Spleen (tissue), 13 donors: ENCODE measurements at places on chromosomes 4 and X.
A peak's percentile ranks its signal among the peaks of the same experiment; 100 is the strongest.

- no peaks in the 10 kb centered on the region for H3K27me3 ChIP-seq
- no peaks in the 10 kb centered on the region for H3K4me1 ChIP-seq
- DNase-seq, result no peak
- H3K4me3 ChIP-seq, result no peak overlapping the region
- H3K36me3 ChIP-seq, result no peaks in the 10 kb centered on the region
- no peak overlapping the region for H3K27ac ChIP-seq
Observed at GRCh38 chr4:155478336-155478835, 101.6 kb upstream of the MAP9 start.

DNA sequence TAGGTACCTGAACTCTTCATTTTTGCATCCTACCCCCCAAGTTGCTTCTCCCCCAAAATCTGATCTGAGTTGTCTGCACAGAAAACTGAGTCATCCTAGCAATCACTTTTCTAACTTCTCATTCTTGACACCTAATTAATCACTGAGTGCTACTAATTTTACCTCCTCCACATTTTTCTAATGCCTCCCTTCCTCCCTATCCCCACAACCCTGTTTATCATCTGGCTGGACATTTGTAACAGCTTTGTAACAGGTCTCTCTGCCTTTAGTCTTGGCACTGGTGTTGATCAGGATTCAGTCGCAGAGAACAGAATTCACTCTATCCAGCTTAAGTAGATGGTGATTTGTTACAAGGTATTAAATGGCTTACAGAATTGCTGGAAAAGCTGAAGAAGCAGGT is 303.9 kb upstream of the GATB start:
- DNase-seq, result no peak
- H3K27ac ChIP-seq, result no peak overlapping the region
- no peaks in the 10 kb centered on the region for H3K27me3 ChIP-seq
- H3K4me1 ChIP-seq, result no peaks in the 10 kb centered on the region
- H3K4me3 ChIP-seq, result no peak overlapping the region

- no peaks in the 10 kb centered on the region for H3K4me1 ChIP-seq
- DNase-seq, result no peak
- H3K27ac ChIP-seq, result no peak overlapping the region
- no peaks in the 10 kb centered on the region for H3K27me3 ChIP-seq
Observed at GRCh38 chr4:62627141-62627540, 1427.0 kb downstream of the ADGRL3 start.

DNA sequence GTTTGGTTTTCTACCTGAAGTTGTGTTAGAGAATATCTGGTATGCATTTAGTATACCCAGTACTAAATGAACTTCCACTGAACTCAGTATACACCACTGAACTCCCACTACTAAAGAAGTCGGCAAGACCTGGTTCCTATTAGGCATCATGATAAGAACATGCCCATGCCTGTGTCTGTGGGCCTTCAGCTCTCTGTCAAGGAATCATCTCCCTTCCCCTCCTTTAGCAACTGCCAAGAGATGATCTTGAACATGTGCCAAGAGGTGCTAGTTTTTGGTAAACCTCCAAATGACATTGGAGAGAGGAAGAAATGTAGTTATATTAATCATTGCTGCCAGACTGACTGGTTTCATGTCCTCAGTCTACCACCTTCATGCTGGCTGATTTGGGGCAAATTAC is 113.2 kb downstream of the ATP10D start:
- no peak overlapping the region for H3K27ac ChIP-seq
- no peak overlapping the region for H3K4me3 ChIP-seq
- no peak for DNase-seq

GRCh38 chrX:93422693-93423092 is 250.7 kb downstream of the NAP1L3 start:
- DNase-seq, result no peak
- no peaks in the 10 kb centered on the region for H3K27me3 ChIP-seq
- H3K36me3 ChIP-seq, result no peaks in the 10 kb centered on the region
- H3K27ac ChIP-seq, result no peak overlapping the region

DNA sequence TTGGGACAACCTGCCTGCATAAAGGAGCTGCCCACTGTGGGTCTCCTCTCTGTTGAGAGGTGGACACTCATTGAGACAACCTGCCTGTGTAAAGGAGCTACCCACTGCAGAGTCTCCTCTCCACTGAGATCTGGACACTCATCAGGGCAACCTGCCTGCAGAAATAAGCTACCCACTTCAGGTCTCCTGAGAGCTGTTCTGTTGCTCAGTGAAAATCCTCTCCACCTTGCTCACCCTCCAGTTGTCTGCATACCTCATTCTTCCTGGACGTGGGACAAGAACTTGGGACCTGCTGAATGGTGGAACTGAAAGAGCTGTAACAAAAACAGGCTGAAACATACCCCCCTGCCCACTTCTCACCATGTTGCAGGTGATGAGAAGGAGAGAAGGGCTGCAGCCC is 59.9 kb upstream of the CDKN2AIP start:
- no peak overlapping the region for H3K4me3 ChIP-seq
- H3K27me3 ChIP-seq, result no peaks in the 10 kb centered on the region
- no peak for DNase-seq
- no peaks in the 10 kb centered on the region for H3K4me1 ChIP-seq

- H3K27ac ChIP-seq, result no peak overlapping the region
- H3K4me1 ChIP-seq, result no peaks in the 10 kb centered on the region
- H3K4me3 ChIP-seq, result no peak overlapping the region
- no peak for DNase-seq
- no peaks in the 10 kb centered on the region for H3K27me3 ChIP-seq
- H3K36me3 ChIP-seq, result no peaks in the 10 kb centered on the region
Observed at GRCh38 chrX:134144231-134144630, 92.8 kb upstream of the CCDC160 start.

DNA sequence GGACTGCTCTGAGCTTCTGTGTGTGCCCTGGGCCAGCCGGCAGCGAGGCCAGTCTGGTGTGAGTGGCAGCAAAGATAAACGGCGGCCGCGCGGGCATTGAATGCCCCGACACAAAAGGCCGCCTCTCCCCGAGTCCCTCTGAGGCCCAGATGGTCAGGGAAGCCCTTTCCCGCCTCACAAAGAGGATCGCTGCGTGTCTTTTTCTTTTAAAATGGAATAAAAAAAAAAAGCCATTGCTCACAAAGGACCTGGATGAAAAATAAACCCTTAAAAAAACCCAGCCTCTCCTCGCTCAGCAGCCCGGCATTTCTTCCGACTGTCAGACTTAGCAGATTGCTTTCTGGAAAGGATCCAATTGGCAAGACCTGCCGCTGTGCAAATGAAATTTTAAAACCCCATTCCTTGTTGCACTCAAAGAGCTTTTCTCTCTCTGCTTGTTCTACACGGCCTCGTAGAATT is 578.7 kb downstream of the BCOR start:
- no peak overlapping the region for H3K4me3 ChIP-seq
- no peaks in the 10 kb centered on the region for H3K27me3 ChIP-seq
- no peaks in the 10 kb centered on the region for H3K36me3 ChIP-seq
- H3K27ac ChIP-seq, result no peak overlapping the region
- no peaks in the 10 kb centered on the region for H3K4me1 ChIP-seq
- DNase-seq, result no peak

DNA sequence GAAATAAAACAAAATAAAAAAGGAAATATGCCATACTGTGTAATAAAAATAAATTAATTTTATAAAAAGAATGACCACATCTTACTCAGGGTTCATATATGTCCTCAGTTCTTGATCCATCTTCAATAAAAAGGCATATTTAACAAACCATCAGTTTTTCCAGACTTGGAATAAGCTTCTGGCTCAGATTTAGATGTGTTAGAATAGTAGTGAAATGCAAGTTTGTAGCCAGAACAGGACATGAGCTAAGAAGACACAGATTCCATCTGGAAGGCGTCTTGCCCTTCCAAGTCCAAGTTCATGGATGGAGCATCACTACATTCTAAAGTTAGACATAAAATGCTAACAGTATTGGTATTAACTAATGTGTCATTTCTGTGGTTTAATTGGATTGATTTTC is 10.3 kb upstream of the LSM6 start:
- H3K27me3 ChIP-seq, result no peaks in the 10 kb centered on the region
- no peaks in the 10 kb centered on the region for H3K4me1 ChIP-seq
- H3K4me3 ChIP-seq, result no peak overlapping the region
- no peaks in the 10 kb centered on the region for H3K36me3 ChIP-seq
- H3K27ac ChIP-seq, result no peak overlapping the region

DNA sequence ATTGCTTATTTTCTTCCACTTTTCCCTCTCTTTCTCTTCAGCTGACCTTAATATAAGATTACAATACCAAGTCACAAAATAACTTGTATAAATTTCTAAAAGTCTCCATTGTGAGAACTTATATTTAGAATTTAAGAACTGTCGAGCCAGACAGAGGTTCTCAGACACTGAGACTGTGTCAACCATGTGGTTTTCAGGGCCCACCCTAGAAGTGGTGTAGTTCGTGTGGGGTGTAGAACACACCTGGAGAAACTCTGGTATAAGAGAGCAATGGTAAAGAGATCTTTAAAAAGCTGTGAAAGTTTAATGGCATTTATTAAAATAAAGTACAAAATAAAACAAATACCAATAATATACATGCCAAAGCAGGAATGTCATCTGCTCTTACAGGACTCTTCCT is 19.7 kb downstream of the CPEB2 start:
- no peak overlapping the region for H3K27ac ChIP-seq
- H3K27me3 ChIP-seq, result no peaks in the 10 kb centered on the region
- DNase-seq, result no peak
- H3K4me3 ChIP-seq, result no peak overlapping the region

DNA sequence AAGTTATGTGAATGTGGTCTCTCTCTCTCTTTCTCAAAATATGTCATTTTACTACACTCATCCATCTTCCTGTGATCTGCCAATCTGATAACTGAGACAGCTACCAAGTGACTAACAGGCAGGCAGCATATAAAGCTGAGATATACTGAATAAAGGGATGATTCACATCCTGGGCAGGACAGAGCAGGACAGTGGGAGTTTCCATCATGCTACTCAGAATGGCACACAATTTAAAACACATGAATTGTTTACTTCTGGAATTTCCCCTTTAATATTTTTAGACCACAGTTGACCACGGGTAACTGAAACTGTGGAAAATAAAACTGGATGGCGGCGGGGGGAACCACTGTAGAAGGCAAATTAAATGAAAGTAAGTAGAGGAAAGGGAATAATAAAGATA is 58.6 kb upstream of the DCTD start:
- no peak for DNase-seq
- H3K36me3 ChIP-seq, result no peaks in the 10 kb centered on the region
- no peaks in the 10 kb centered on the region for H3K27me3 ChIP-seq
- no peaks in the 10 kb centered on the region for H3K4me1 ChIP-seq

- H3K4me3 ChIP-seq, result no peak overlapping the region
- H3K36me3 ChIP-seq, result no peaks in the 10 kb centered on the region
- H3K4me1 ChIP-seq, result no peaks in the 10 kb centered on the region
- no peak for DNase-seq
- H3K27me3 ChIP-seq, result no peaks in the 10 kb centered on the region
- no peak overlapping the region for H3K27ac ChIP-seq
Observed at GRCh38 chr4:158280856-158281255, 70.6 kb downstream of the TMEM144 start.

- DNase-seq, result no peak
- H3K4me3 ChIP-seq, result no peak overlapping the region
- no peaks in the 10 kb centered on the region for H3K36me3 ChIP-seq
- no peaks in the 10 kb centered on the region for H3K4me1 ChIP-seq
- no peak overlapping the region for H3K27ac ChIP-seq
Observed at GRCh38 chrX:140712413-140713173, 3.0 kb downstream of the LINC00632 start.

GRCh38 chr4:141713771-141714445 is 77.5 kb downstream of the IL15 start:
- no peaks in the 10 kb centered on the region for H3K27me3 ChIP-seq
- peaks cover 4% of the 10 kb centered on the region for H3K4me1 ChIP-seq
- peaks cover 5% of the 10 kb centered on the region for H3K36me3 ChIP-seq
- H3K4me3 ChIP-seq, result no peak overlapping the region

DNA sequence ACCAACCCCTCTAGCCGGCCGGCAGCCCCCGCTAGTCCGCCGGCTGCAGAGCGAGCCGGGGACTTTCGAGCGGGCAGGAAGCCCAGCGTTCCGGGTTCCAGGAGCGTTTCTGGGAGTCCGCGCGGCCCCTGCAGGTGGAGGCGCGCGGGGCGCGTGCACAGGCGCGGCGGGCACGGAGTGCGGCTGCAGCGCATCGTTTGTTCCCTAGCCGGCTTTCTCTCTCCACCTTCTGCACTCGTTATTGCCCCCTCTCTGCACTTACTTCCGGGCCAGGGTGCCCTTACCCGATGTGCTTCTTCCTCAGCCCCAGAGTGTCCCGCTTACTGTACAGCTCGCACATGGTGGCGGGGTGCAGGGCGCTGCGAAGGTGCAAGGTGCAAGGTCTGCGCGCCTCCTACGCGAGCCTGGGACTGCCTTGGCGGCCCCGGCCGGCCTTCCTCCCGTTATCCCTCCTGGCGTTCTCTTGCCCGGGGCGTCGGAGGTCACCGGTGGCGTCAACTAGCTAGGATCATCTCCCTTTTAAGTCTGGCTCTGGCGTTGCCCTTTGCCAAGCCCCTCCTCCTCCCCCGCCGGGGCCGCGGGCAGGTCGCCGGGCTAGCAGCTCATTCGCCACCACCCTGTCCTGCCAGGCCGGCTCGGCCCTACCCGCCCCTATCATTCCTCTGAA is at the start of gene ETNPPL:
ETNPPL (minus strand) TSS at position 495 of the 667 bp plus-strand sequence; CDS start at position 340, 155 bp downstream.
- peaks cover 35% of the 10 kb centered on the region for H3K27me3 ChIP-seq
- no peak for DNase-seq
- peak within 1 kb of the TSS; percentile 43 for H3K4me3 ChIP-seq
- H3K36me3 ChIP-seq, result no peaks in the 10 kb centered on the region

- no peak overlapping the region for H3K27ac ChIP-seq
- peaks cover 36% of the 10 kb centered on the region for H3K4me1 ChIP-seq
- no peaks in the 10 kb centered on the region for H3K36me3 ChIP-seq
- no peaks in the 10 kb centered on the region for H3K27me3 ChIP-seq
Observed at GRCh38 chr4:8185930-8186329, 13.2 kb upstream of the SH3TC1 start.

- H3K36me3 ChIP-seq, result no peaks in the 10 kb centered on the region
- DNase-seq, result no peak
- no peaks in the 10 kb centered on the region for H3K27me3 ChIP-seq
Observed at GRCh38 chr4:170391066-170391740, 301.4 kb upstream of the AADAT start.

- H3K36me3 ChIP-seq, result no peaks in the 10 kb centered on the region
- no peak overlapping the region for H3K27ac ChIP-seq
- H3K4me3 ChIP-seq, result no peak overlapping the region
- no peaks in the 10 kb centered on the region for H3K27me3 ChIP-seq
- no peak for DNase-seq
Observed at GRCh38 chr4:149277705-149278104, 537.9 kb downstream of the IQCM start.

DNA sequence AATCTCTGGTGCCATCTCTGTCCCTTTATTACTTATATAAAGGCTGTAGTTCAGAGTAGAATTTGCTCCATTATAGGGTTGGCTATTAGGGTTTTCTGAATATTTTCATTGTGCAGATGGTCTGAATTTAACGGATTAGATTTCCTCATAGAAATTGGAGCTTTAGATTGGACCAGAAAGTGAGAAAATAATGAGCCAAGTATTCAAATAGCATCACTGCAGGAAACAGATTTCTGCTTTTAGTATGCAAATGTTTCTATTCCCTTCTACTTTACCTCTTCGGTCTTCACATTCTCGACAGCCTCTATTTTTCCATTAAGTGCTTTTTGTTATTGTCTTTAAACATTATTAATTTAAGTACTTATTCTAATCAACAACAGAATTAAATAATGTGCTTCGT is 55.4 kb downstream of the TRIM2 start:
- H3K27ac ChIP-seq, result no peak overlapping the region
- H3K36me3 ChIP-seq, result no peaks in the 10 kb centered on the region
- H3K27me3 ChIP-seq, result no peaks in the 10 kb centered on the region
- H3K4me3 ChIP-seq, result no peak overlapping the region
- no peak for DNase-seq
- H3K4me1 ChIP-seq, result no peaks in the 10 kb centered on the region
